Memory B cell (primary cell): ENCODE measurements at places on chromosomes 6 and 20.
A peak's percentile ranks its signal among the peaks of the same experiment; 100 is the strongest.

- no peak for DNase-seq
Measured at GRCh38 chr6:137136065-137136464, 37.4 kb downstream of the IL22RA2 start.

DNA sequence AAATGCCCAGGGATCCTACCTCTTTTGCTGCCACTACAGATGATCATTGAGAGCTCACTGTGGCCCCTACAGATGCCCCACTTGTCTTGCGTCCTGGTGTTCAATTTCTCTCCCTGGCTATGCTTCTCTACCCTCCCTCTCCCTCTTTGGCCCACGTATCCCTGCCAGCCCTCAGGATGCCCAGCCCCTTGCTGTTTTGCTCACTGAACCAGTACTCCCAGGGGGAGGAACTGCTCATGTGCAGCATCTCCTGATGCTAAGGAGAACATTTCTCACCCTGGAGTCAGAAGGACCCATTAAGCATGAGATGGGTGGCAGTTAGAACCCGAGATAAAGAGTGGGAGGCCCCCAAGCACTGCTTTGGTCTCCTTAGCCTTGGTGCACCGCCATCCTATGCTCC, at the start of gene WFDC9:
TSS of gene WFDC9 (minus strand) at position 101 of the 400 bp plus-strand sequence. CDS start 21,103 bp downstream, outside the sequence.
- DNase-seq = no peak

DNA sequence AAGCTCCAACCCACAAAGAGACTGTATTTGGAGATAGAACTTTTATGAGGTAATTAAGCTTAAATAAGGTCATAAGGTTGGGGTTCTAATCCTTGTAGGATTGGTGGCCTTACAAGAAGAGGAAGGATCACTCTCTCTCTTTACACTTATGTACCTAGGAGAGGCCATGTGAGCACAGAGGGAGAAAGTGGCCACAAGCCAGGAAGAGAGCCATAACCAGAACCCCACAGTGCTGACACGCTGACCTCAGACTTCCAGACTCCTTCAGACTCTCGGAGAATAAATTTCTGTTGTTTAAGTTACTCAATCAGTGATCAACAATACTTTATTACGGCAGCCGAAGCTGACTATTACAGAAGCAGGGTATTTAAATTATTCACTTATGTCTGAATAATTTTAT, 430.5 kb upstream of the EPHA7 start:
- DNase-seq = no peak

DNA sequence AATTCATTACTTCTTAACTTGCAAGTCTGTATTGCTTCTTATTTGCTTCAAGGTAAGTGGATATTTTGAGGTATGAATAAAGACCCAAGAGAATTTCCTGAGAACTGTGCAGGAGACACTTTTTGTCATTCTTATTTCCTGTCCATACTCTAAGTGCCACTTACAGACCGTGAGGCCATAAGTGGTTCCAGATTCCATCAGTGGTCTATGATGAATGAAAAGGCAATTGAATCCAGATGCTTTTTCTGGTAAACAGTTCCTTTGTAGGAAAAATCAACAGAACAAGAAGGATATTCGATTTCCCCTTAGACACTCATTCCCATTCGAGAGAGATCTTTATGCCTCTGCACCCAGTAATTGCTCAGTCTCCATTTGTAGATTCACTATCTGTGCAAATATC, 58.3 kb upstream of the PDE10A start:
- DNase-seq = no peak

DNA sequence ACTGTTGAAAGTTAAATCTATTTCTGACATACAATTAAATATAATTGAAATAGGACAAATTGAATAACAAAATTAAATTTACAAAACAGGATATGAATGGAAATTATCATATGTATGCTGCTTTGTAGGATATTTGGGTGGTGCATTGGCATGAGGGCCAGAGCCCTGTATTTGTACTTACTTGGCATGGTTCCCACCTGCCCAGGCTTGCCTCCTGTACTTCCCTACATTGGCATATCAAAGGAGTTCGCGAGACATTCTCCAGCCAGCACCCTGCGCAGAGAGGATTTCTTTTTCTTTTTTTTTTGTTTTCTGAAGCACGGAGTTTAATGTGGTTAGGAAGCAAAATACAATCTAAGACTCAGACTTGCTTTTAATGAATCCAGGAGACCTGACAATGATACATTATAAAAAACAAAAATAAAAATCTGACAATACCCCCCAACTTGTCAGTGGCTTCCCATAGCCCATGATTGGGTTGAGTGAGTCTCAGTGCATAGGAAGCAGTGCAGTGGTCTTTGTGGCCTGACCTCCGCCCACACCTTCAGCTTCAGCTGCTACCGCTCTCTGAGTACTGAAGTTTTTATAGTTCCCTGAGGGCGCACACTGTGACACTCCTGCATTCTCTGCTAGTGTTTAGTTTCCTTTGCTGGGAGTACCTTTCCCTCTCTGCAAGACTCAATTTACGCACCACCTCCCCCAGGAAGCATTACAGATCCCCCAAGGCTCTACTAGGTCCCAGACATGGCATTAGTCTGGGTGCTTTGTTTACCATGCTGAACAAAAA, 440.8 kb downstream of the UTRN start:
- DNase-seq = no peak

GRCh38 chr6:93163146-93163545, 256.2 kb downstream of the EPHA7 start:
- DNase-seq = no peak

GRCh38 chr20:46099491-46100287, 9.9 kb upstream of the NCOA5 start:
- DNase-seq = peak; percentile 63

GRCh38 chr6:145631374-145631773, 103.9 kb downstream of the EPM2A start:
- DNase-seq = no peak

DNA sequence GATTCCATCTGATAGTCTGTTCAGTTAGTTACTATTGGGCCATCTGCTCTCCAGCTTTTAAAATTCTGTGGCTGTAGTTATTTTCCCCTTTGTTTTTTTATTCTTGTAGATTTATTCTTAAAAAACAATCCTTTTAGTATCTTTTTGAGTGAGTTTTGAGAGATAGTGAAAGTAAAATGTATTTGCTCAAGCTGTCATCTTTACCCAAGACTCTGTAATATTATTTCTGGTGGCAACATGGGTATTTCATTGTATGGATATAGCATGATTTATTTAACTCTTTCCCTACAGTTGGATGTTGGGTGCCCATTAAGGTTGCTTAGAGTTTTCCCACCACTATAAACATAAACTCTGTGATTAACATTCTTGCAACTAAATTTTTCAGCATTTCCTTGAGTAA, 24.6 kb downstream of the STK4 start:
- DNase-seq = no peak

- no peak for DNase-seq
Measured at GRCh38 chr6:158006821-158007570, 25.3 kb downstream of the SYNJ2 start.

DNA sequence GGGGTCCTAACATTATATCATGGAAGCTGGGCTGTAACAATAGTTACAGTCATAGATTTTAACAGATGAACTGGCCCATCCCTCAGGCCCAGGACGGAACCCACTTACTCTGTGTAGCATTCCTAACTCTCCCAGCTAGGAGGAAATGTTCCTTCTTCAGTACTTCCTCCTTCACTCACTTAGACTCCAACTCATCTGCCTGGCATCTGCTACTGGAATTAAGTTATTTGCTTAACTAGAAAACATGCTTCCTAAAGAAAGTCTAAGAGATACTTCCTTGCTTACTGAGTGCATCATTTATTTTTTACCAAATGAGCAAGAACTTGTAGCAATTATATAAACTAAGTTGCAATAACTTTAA, 20.5 kb downstream of the GCLC start:
- DNase-seq = no peak

DNA sequence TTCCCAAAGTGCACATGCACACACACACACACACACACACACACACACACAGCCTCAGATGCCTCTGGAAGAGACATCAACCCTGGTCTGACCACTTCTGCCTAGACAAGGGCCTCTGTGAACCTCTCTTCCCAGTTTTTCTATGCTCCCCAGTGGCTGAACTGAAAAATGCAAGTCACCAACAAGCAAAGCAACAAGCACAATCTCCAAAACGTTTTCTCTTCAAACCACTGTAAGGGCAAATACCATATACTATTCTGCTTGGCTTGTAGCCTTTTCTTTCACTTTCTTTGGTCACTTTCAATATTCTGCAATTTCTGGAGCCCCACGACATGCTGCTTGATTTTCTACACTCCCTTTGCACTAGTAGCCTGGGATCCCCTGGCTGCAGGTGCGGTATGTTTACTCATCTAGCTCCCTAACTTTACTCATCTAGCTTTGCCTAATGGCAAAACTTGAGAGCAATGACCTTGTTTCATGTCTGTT, 121.4 kb upstream of the DST start:
- DNase-seq = no peak

- DNase-seq = no peak
Measured at GRCh38 chr20:13755809-13756208, 28.9 kb downstream of the ESF1 start.

DNA sequence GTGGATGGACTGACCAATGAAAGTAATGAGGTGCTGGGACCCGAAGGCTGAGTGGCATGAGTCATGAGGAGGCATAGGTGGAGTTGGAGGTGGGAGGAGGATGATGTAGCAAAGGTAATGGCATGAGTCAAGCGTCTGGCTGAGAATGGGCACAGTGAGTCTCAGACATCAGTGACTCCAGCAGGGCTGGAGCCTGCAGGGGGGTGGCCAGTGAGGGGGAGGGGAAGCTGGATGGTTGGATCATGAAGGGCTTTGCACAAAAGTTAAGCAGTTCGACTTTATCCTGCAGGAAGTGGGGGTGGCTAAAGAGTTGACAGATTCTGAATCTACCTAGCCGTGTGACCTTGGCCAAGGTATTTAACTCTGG, 99.0 kb upstream of the IYD start:
- DNase-seq = no peak

GRCh38 chr6:1749041-1749440, 139.3 kb downstream of the FOXC1 start:
- no peak for DNase-seq

GRCh38 chr6:1885576-1886011, 275.9 kb downstream of the FOXC1 start:
- no peak for DNase-seq

GRCh38 chr6:131292145-131292938, 157.1 kb downstream of the AKAP7 start:
- no peak for DNase-seq

- DNase-seq = no peak
Measured at GRCh38 chr6:33981861-33982260, 164.0 kb downstream of the GRM4 start.

DNA sequence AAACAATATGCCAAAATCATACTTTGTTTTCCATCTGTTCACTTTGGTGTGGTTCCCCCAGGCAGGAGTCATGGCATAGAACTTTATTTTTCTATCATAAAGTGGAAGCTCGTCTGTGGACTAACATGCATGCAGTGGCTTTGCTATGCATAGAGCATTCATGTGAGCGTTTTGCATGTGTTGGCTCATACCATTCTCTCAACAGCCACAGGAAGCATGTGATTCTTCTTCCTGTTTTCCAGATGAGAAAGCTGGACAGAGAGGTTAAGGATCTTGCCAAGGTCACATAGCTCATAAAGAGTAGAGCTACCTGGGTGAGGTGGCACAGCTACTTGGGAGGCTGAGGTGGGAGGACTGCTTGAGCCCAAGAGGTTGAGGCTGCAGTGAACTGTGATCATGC, 123.4 kb upstream of the HDGFL1 start:
- no peak for DNase-seq

DNA sequence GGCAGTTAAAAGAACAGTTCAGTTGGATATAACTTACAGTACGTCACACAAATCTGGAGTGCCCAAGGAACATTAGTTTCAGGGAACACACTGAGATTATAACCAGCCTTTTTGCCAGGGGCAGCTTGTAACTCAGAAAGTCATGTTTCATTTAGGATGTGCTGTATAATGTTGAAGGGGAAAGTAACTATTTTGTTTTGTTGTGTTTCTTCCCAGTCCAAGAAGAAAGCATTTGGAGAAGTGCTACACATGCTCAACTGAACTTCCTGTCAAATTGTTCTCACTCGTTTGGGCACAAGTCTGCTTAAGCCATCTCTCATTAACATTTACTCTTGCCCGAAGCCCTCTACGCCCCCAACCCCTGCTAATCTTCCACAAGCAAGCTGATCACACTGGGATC, 157.9 kb downstream of the BTBD9 start:
- DNase-seq = no peak

GRCh38 chr6:32148289-32149091, 3.2 kb downstream of the PRRT1 start:
- DNase-seq = peak; percentile 38

- no peak for DNase-seq
Measured at GRCh38 chr20:62129731-62130531, 7.7 kb downstream of the LSM14B start.

GRCh38 chr6:80254716-80255115, 148.2 kb downstream of the BCKDHB start:
- DNase-seq = no peak

- DNase-seq = no peak
Measured at GRCh38 chr20:61475729-61476128, 223.7 kb downstream of the CDH4 start.

DNA sequence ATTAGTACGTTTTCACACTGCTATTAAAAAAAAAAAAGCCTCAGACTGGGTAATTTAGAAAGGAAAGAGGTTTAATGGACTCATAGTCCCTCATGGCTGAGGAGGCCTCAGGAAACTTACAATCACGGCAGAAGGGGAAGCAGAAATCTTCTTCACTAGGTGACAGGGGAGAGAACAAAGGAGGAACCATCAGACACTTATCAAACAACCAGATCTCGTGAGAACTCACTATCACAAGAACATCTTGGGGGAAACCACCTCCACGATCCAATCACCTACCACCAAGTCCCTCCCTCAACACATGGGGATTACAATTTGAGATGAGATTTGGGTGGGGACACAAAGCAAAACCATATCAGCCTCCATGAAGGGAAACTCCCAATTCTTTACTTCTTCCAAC, 85.2 kb upstream of the MAFB start:
- DNase-seq = no peak
